ENCODE measurements at places on chromosomes 13 and 19.

DNA sequence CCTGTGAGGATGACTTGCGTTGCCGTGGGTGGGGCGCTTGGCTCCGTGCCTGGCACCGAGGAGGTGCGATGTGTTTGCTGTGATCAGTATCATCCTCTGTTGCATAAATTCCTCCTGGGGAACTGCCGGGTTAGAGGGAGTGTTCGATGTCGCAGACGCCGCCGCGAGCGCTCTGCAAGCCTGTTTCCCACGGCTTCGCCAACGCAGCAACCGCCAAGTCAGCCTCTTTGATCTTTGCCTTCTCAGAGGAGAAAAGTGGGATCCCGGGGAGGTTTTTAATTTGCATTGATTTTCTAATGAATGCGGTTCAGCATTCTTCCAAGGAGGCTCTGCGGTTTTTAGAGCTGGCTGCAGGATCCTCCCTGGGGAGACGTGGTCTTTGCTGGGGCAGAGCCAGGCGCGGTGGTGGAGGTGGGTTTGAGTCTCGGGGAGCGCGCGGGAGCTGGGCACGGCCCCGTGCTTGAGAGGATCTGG is 7.6 kb downstream of the GPR32 start:
- no peak for DNase-seq

GRCh38 chr19:34997071-34997617 is 3.0 kb upstream of the GRAMD1A start:
- DNase-seq: no peak

DNA sequence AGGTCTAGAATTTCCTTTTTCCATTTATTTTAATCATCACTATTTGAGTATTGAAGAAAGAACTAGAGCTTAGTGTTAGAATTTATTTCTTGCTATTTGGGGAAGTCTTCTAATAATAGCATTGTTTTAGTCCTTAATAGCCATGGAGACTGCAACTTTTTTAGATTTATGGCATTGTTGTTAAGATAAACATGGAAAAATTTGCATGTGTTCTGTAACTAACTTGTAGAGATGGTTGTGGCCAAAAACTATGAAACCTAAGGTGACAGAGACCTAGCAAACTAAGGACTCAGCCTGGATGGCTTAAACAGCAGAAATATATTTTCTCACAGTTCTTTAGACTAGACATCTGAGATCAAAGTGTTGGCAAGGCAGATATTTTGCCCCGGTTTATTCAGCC is 246.4 kb downstream of the SPRY2 start:
- no peak for DNase-seq

- no peak for DNase-seq
These were observed 3.6 kb upstream of the GPC6 start for GRCh38 chr13:93222976-93223375.

Measured in activated naive CD4-positive, alpha-beta T cell (primary cell).